CD4-positive, alpha-beta T cell treated with Interleukin-12 subunit alpha and Interleukin-12 subunit beta, for 1 hour (primary cell): ENCODE measurements at places on chromosomes 2 and 18.

GRCh38 chr2:234490271-234491091 is 6.4 kb downstream of the ARL4C start:
- DNase-seq = peak; percentile 49

- DNase-seq = no peak
Observed at GRCh38 chr18:74204526-74205152, 56.3 kb downstream of the TIMM21 start.

GRCh38 chr2:20664071-20664390 is 2.9 kb upstream of the GDF7 start:
- no peak for DNase-seq

- no peak for DNase-seq
Observed at GRCh38 chr2:99190548-99190947, 9.6 kb downstream of the MRPL30 start.

DNA sequence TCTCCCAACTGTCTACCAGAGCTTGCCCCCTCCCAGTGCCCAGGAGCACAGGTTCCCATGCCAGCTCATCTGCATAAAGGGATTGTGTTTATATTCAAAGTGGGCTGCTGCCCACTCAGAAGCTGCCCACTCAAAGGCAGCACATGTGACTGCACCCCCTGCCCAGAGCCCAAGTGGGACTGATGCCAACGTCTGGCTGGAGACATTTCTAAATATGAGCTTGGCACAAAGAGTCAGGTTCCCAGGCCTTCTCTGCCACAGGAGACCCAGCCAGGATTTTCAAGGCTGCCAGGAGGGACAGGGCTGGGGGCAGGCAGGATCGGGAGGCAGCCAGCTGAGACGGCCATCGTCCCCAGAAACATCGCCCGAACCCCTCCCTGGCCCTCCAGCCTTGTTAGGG is 67.1 kb downstream of the ZBTB7C start:
- DNase-seq = no peak

DNA sequence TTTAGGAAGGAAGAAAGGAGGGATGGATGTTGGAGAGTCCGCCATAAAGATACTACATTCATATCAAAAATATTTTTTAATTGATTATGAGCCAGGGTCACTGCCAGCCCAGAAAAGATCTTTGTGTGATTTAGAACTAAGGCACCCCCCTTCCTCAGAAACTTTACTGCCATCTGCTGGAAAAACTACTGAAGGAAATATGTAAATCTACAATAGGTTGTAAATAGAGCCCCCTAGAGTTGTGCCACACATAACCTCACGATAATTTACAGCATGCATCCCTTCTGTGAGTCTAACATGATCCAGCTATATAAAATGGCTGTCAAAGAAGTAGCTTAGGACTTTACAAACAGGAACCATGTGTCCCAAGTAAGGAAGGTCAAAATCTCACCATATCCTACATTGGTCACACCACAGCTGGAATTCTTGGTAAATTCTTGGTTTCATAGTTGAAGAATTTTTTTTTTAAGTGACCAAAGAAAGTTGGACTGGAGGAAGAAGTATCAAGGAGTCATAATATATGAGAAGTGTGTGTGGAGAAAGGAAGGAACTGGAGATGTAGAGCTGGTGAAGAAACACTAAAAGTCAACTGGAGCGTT is 152.5 kb downstream of the CYP26B1 start:
- DNase-seq = no peak

DNA sequence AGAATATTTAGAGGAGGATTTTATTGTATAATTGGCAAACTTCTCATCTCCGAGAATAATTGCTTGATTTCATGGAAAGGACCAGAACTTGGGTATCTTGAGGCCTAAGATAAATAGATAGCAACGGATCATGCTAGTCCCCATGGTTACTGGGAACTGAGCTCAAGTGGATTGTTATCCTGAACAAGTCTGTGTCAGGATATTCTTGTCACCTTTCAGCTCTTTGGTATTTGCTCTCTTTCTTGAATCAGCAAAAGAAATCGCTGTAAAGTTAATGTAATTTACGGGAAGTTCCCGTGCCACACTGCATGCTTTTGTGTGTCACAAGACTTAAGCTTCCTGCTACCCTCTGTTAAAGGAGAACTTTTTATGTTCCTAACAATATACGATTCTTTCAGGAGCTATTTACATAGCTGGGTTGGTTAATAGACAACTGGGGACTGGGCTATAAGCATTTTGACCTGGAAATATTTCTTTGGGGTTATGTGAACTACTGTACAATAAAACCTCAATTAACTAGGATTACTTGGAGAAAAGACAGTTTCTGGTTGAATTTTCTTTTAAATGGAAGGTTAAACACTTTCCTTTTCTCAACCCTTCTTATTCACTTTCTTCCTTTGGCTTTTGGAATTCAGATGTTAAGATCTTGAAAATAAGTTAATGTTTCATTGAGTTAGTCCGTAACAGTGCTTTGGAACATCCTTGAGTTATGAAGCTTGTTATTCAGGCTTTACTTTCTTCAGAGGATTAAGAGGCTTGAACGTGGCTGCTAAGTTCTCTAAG is 151.2 kb downstream of the FMNL2 start:
- DNase-seq = no peak

GRCh38 chr2:199762963-199763362 is 88.0 kb downstream of the FTCDNL1 start:
- DNase-seq = no peak

- DNase-seq = no peak
Observed at GRCh38 chr18:77316008-77316407, 66.4 kb downstream of the GALR1 start.

DNA sequence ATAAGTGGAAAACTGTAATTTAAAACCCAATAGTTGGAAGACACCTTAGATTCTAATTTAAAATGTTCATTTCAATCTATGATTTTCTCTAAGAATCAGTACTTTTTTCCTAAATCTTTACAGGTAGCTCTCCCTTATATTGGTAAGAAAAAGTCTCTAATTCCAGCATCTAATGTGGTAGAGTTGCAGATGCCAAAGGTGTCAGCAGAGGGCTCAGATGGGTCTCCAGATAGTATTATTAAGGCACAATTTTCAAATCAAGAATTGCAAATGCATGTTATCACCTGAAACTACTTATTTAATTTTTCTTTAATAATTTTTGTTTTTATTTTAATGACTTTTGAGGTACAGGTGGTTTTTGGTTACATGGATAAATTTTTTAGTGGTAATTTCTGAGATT is 25.5 kb upstream of the ITGA4 start:
- no peak for DNase-seq

GRCh38 chr2:146659976-146660375 is 1184.9 kb upstream of the ACVR2A start:
- DNase-seq = no peak

GRCh38 chr18:62754026-62754425 is 38.7 kb downstream of the PHLPP1 start:
- DNase-seq = no peak

GRCh38 chr2:75100011-75100800 is 99.1 kb downstream of the TACR1 start:
- DNase-seq = no peak

GRCh38 chr2:191215666-191216065 is 29.5 kb upstream of the MYO1B start:
- DNase-seq = no peak

GRCh38 chr2:231415029-231415428 is 19.5 kb downstream of the B3GNT7 start:
- DNase-seq = no peak

DNA sequence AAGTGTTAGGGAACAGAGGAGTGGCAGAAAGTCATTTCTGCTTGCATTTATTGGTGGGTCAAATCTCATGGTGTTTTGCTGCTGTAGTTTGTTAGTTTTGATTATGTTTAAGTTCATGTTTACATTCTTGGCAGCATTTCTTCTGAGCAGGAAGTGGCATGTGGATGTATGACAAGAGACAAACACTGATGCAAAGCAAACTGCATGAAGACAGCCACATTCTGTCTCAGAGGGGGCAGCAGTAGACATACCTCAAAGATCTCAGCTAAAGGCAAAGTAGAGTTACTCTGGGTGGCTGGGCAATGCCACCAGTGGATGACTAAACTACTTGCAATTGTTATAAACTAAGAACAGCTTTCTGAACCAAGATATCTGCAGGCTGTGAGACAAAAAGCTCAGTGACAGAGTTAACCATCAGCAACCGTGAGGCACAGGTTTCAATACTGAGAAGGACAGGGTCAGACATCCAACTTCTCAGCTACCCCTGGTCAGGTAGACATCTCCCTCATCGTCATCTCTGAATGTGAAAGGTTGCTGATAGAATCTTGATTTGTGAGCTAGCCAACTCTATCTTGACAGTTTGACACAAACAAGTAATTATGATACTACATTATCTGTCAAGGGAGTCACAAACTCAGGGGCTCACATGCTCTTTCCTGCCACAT is 16.4 kb downstream of the GALNT3 start:
- peak; percentile 13 for DNase-seq

DNA sequence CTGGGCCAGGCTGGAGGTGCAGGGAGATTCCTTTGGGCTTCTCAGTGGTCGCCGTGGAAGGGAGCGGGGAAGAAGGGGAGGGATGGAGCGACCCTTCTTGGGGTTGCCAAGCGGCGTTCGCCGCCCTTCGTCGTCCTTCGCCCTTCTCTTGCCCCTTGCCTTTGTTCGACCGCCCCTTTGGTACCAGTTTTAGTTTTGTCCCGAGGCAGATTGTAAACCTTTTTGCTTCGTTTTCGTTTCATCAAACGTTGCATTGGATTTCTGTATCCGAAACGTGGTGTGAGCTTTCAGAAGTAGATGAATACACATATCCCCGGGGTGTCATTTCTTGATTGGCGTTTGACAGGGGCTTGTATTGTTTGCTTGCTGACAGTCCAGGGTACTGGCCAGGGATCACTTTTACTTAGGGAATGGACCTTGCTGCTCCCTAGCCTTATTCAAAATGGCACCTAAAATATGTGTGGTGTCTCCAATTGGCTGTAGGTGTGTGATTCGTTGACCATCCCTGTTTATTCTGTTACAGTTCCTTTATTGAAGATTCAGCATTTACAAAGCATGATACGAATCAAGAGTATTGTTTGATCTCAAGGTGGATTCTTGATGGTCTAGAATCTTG is 788 bp downstream of the USP14 start:
- peak; percentile 17 for DNase-seq

GRCh38 chr2:222670191-222671038 is 1.0 kb upstream of the MOGAT1 start:
- DNase-seq = no peak

DNA sequence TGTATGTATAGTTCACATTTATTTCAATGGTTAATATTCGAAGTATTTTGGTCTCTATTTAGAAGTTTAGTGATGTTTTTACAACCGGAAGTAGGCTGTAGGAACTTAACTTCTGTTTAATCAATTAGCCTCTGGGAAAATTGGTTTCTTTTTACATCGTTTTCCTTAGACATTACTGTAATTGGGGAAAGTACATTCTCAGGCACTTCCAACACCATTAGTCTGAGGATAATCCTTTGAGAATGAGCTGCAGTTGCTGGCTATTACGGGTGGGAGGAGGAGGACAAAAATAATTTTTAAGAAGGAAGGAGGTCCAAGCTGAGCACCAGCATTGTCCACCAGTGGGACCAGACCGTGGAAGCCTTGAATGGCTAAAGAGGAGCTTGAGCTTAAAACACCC is 70.4 kb upstream of the ST3GAL5 start:
- no peak for DNase-seq

DNA sequence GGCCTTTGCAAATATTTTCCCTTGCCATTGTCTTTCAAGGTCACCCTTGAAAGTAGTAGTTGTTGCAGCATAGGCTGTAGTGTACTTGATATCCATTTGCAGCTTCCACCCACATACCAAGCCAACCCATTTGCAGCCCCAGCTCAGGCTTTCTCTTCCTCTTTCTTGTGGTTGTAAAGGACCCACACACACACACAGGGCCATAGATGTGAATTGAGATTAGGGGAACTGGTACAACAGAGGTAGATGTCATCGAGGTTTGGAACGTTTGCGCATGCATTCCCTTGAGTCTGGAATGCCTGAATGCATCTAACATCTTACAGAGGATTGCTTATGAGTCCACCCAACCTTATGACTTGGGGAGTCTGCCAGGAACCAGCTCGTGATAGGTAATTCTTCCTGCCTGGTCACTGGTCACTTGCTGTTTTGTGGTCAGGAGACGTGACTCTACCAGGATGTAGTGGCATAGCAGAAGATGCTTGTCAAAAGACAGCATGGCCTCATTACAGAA is 91.9 kb downstream of the MRPS9 start:
- no peak for DNase-seq

- DNase-seq = no peak
Observed at GRCh38 chr2:46171411-46171953, 125.7 kb upstream of the EPAS1 start.

GRCh38 chr18:37441821-37442220 is 123.8 kb downstream of the CELF4 start:
- DNase-seq = no peak
